ENCODE measurements at places on chromosomes 4 and X. TPM values are rescaled to one million over a fixed set of nuclear protein-coding genes. Genes with fewer than 3 reads are reported as not detected.

DNA sequence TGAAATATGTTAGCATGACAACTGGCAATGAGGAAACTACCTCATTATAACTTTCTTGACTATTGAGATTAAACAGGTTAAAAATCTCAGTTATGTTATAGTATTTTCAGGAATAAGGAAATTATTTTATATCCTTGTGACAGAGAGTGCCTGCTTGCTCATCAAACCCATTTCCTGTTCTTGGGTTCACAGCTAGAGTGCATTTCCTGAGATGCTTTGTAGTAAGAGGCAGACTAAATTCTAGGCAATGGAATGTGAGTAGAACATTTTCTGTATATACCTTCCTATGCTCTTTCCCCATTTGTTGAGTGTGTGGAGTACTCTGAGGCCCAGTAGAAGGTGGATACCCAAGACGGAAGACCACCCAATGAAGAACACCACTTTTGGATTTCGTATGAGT, 96.9 kb upstream of the CASK start:
- DNase-seq, result no peak

The PRDM8 gene
- total RNA-seq, result 0.88 TPM

DNA sequence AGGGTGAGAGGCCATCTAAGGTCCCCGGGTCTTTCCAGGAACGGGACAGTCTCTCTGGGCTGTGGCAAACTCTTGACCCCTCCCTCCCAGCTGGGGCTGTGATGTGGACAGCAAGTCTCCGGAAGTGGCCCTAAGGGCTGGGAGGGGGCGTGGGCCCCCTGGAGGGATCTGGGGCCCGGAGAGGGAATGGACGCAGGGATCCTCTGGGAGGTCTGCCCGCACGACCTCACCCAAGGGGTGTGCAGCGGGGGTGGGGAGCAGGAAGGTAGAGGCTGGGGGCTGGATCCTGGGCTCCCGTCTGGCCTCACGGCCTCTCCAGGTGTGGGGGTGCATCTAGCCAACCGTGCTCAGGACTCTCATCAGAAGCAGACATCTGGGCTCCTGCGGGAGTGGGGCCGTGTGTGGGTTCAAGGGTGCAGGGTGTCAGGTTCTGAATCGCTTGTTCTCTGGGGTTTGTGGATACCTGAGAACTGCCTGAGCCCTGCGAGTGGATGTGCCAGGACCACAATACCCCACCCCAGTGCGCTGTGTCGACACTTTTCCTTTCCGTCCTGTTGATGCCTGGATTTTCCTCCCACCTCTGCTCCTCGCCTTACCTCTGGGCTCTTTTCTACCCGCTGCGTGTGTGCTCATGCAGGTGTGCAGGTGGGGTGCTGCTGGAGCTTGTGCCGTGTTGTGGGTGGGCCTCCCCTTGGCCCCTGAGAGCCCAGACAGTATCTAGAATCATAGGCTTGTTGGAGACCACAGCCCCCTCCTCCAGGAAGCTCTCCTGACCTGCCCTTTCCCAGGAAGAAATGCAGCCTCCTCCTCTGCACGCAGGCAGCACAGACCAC, 915 bp downstream of the CPZ start:
- DNase-seq, result no peak

The TBC1D1 gene
- 106 TPM for total RNA-seq

The NEUROG2 gene
- not detected for total RNA-seq

Data from PC-9 (cell line).